ENCODE measurements at places on chromosomes 6 and 20.

DNA sequence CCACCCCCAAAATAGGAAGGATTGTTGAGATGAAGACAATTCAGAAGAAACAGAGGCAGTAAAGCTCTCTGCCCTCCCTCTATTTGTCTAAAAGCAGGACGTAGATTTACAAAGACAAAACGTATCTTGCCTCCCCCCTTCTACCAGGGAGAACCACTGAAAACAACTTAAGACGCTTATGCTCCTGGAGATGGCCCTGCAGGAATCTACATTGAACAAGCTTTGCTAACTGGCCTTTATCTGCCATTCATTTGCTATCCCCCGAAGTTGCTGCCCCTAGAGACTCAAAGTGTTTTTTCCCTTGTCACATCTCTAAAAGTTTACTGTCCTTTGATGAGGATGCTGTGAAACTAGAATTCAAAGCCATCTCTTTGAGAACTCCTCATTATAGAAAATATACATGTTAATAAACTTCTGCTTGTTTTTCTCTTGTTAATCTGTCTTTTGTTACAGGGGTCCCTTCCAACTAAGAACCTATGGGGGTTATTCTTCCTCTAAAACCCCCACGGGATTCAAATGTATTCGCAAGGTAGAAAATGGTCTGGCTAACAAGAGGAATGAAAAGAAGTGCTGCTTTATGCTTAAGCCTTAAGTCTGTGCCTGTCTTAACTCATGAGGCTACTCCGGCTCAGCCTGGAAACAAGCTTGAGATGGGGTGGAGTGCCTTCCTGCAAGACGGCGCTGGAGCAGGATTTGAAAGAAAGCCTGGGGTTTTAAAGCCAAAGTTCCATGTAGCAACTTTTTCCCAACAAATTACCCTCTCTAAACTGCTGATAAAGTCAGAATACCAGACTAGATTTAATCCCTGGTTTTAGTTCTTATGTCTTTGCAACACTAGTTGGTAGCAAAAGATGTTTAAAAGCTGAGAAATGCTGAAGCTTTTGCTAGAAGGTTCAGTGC, 88.0 kb downstream of the CLIC5 start:
- DNase-seq, result no peak

DNA sequence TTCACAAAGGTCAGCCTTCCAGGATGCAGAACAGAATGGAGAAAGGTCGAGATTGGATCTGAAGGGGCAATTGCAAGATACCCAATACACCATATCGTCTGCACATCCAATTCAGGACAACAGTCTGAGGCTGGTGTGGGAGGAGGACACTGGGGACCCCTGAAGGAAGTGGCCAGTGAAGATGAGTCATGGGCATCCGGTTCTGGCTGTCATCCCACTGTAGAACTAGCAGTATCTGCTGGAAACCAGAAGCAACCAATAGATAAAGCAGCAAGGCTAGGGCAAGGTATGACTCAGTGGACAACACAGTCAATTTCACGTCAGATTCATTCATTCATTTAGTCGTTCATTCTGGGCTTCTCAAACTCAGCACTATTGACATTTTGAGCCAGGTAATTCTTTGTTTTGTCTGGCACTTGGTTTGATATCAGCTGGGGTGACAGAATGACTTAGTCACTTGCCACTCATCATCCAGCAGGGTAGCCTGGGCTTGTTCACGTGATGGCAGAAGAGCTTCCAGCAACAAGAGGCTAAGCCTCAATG, 30.3 kb upstream of the SHLD1 start:
- no peak for DNase-seq

GRCh38 chr6:155171747-155172449, 91.9 kb upstream of the CLDN20 start:
- DNase-seq, result no peak

GRCh38 chr6:85675030-85675819, 32.5 kb upstream of the SYNCRIP start:
- DNase-seq, result no peak
